ENCODE measurements at places on chromosomes 2 and 18.

DNA sequence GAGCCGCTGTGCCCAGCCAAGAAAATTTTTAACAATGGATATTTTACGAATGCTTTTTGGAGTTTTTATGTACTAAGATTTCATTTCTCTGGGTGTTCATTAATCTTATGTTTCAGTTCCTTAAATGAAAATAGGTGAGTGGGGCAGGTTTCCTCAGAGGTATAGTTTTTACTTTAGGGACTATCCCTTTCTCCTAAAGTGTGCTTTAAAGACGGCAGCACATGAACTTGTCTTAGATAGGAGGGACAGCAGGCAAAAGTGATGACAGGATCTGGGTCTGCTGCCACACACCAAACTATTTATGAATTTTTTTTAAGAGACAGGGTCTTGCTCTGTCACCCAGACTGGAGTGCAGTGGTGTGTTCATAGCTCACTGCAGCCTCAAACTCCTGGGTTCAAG is 8.0 kb upstream of the REL start:
- DNase-seq = no peak

- no peak for DNase-seq
Measured at GRCh38 chr2:99495115-99495860, 5.5 kb upstream of the REV1 start.

- DNase-seq = no peak
Measured at GRCh38 chr2:213066443-213066743, 85.0 kb downstream of the IKZF2 start.

DNA sequence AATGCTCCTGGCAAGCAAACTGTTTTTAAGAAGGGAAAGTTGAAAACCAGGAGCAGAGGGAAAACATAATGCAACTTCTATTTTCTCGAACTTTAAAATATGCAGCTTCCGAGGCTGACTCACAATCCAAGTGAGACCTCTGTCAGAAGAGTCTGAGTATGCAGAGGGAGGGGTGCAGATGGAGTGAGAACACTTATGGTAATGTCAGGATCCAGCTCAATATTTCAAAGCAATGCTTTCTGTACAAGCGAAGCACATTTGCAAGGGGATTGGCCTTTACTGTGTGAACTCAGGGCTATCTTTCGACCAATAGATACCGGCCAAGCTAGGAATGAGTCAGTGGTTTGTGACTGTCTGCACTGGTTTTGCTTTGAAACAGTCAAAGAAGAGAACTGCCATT is 242.7 kb downstream of the CNTNAP5 start:
- DNase-seq = no peak

- DNase-seq = no peak
Measured at GRCh38 chr2:8408560-8409460, 273.0 kb upstream of the ID2 start.

- no peak for DNase-seq
Measured at GRCh38 chr2:216503159-216503629, 4.5 kb downstream of the RPL37A start.

- no peak for DNase-seq
Measured at GRCh38 chr2:116802671-116803070, 1011.8 kb upstream of the DDX18 start.

GRCh38 chr2:63678085-63678484 is 89.3 kb downstream of the MDH1 start:
- DNase-seq = no peak

DNA sequence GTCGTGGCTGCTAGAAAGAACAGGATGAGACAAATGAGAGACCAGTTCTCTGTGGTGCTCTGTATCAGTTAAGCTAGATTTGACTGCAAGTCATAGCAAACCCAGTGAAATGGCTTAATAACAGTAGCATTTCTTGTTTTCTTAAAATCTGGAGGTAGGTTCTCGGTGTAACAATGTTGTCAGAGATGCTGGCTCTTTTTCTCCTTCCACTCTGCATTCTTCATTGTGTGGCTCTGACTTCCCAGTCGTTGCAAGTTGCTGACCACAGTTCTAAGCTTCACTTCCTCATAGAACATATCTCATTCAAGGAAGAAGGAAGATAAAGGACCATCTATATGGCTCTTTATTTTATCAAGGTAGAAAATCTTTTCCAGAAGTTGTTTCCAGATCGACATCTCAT is 7.9 kb upstream of the CKAP2L start:
- DNase-seq = no peak

DNA sequence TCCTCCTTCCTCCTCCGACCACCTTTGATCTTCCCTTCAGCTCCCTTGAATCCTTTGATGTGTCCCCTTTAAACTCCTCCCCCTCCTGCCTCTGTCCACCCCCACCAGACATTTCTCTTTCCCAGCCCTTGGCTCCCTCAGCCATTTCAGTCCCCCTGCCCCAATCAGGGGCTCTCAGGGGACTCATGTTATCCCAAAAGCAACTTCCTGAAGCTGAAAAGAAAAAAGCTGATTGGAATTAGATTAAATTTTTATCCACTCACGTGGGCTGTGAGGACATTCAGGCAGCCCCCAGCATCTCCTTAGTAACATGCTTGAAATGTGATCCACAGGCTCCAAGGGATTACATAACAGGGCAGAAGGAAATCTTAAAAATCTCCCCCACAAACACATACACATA is 81.3 kb downstream of the NEURL3 start:
- DNase-seq = no peak

- DNase-seq = no peak
Measured at GRCh38 chr2:218329826-218330593, 26.6 kb upstream of the CATIP start.

DNA sequence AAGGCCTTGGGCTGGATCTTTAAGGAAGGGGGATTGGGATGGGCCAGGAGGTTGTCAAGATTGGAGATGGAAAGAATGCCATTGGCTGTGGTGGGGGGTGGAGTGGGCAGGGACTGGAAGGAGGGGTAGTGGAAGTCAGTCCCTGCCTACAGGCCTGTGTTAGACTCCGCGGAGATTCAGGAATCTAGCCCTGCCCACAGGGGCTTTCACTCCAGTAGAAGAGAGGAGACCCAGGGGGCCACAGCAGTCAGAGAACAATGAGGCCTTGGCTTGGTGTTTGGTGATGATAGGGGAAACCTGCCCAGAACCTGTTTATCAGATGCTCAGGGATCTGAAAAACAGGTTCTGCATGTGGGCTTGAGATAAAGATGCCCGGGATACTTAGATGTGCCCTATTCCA is 6.1 kb downstream of the STEAP3 start:
- DNase-seq = no peak

- no peak for DNase-seq
Measured at GRCh38 chr2:157746234-157746950, 117.7 kb upstream of the ACVR1C start.

GRCh38 chr18:4758980-4759379 is 303.9 kb upstream of the DLGAP1 start:
- no peak for DNase-seq

- DNase-seq = no peak
Measured at GRCh38 chr2:201234663-201235135, 25.6 kb upstream of the CASP8 start.

GRCh38 chr2:236101311-236101950 is 66.8 kb downstream of the GBX2 start:
- DNase-seq = no peak

- no peak for DNase-seq
Measured at GRCh38 chr2:114421781-114422180, 20.7 kb upstream of the DPP10 start.

GRCh38 chr2:184734338-184734737 is 136.0 kb downstream of the ZNF804A start:
- DNase-seq = no peak

DNA sequence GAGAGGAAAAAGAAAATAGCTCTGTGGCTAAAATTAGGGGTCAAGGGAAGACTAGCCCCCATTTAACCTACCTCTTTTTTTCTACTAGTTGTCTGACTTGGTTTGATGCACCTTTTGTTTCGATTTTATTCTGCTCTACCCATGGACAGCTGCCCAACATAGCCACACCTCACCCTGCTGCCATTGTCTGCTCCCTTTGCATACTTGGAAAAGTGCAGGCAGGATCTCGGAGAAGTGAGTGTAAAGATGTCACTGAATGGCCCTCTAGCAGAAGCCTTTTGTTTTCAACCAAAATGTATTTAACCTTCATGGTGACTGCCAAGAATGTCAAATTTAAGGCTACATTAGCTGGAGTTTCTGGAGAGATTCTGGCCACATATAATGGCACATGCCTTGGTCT is 62.9 kb downstream of the SETBP1 start:
- DNase-seq = no peak

Data from stimulated activated CD4-positive, alpha-beta T cell treated with anti-CD3 and anti-CD28 coated beads, Interleukin-15, amount 100 ng/mL, for 1 hour (primary cell).